ENCODE measurements at places on chromosomes 5 and 9. TPM values are rescaled to one million over a fixed set of nuclear protein-coding genes. Genes with fewer than 3 reads are reported as not detected.
A peak's percentile ranks its signal among the peaks of the same experiment; 100 is the strongest.

- DNase-seq = no peak
Measured at GRCh38 chr9:36092509-36093215, 43.9 kb upstream of the GLIPR2 start.

- DNase-seq = peak; percentile 33
Measured at GRCh38 chr9:133782157-133783130, 44.3 kb upstream of the SARDH start.

DNA sequence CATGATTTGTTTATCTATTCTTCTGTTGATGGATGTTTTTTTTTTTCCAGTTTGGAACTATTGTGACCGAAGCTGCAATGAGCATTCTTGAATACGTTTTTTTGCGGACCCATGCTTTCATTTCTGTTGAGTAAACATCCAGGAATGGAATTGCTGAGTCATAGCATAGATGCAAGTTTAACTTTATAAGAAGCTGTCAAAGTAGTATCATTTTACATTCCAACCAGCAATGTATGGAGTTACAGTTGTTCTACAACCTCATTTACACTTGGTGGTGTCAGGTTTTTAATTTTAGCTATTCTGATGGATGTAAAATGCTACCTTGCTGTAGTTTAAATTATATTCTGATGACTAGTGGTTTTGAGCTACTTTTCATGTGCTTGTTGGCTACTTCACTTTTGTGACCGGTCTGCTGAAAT lies 49.0 kb downstream of the NPR3 start:
- DNase-seq = peak; percentile 82

GRCh38 chr5:40676613-40677343 lies 2.9 kb upstream of the PTGER4 start:
- DNase-seq = peak; percentile 79

SOHLH1 gene
- not detected for total RNA-seq
